ENCODE measurements at places on chromosomes 7 and 10.

DNA sequence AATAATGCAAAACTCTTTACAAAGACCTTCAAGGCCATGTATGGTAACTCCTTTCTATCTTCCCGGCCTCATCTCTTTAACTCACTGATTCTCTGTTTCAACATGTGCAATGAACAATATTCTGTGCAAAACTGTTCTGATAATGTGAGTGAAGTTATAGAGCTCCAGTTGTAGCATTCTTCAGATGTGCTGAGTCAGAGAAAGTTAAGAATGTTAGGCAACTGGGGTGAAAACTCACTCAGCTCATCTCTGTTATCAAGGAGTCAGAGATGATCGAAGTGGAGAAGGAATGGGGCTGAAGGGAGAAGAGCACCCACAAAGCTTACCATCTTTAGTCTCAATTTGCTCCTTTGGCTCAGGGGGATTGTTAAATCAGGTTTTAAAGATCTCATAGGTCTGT lies 344.7 kb upstream of the NPSR1 start:
- no peak for DNase-seq

GRCh38 chr7:111877931-111878330 lies 315.6 kb upstream of the IMMP2L start:
- DNase-seq = no peak

DNA sequence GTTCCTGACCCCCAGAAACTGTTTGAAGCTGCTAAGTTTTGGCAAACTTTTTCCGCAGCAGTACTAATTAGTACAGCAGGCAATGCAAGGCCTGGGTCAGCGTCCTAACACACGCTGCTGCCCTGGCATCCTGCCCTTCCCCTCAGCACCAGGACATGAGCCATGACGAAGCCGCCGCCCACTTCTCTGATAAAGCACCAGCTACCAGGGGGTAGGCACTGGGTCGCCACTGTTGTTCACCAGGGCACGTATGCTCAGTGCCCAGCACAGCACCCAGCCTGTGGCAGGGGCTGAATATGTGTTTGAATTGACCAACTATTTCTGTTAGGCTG lies 59.5 kb downstream of the CHST15 start:
- DNase-seq = no peak

DNA sequence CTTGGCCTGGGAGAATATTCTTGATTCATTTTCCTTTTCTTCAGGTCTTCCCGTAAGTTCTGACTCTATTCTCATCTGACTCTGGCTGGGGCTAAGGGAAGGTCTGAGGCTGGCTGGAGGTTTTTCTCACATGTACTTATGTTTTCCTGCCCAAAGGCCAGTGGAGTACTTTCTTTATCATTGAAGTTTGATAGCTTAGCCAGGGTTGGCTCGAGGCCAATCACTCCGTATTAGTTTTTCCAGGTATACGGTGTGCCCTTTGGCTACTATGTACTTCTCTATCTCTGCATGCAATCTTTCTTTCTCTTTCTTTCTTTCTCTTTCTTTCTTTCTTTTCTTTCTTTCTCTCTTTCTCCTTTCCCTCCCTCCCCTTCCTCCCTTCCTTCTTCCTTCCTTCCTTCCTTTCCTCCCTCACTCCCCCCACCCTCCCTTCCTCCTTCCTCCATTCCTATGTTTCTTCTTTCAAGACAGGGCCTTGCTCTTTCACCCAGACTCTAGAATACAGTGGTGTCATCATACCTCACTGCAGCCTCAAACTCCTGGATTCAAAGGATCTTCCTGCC lies 26.8 kb upstream of the VKORC1L1 start:
- DNase-seq = no peak

- DNase-seq = no peak
These were observed 33.7 kb upstream of the DGKI start for GRCh38 chr7:137880432-137880831.

DNA sequence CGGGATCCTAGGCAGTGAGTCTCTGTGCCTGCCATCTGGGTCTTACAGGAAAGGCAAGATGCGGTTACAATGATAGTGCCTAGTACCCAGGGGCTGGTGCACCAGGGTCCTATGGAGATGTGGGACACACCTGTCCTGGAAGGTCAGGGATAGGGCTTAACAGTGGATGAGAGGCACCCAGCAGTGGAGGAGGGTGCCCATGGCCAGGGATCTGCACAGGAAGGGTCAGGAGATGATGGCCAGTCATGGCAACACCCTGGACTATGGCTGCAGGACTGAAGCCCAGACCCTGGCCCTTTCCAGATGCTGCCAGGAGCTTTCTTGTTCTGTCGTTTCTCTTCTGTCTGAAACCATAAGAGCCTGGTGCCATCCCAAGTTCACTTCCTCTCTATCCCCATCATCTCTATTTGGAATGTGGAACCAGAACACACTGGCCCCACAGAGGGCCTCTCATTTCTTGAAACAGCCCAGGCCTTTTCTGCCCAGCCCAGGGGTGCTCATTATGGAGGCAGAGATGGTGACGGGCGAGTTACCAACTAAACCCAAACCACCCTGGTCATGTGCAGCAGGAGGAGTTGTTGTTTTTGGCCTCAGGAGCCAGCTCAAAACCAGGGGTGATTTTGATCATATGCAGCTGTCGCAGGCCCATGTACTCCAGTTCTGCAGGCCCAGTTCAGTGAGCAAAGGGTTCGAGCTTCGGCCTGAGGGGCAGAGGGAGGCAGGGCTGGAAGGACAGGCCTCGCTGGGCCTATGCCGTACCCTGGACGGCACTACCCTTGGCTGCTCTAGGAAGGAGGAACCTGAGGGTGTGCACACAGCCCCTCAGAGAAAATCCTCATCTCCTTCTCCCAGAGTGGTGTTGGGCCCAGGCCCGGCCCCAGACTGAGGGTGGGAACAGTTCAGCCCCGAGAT lies 52.6 kb upstream of the GDF10 start:
- DNase-seq = no peak

DNA sequence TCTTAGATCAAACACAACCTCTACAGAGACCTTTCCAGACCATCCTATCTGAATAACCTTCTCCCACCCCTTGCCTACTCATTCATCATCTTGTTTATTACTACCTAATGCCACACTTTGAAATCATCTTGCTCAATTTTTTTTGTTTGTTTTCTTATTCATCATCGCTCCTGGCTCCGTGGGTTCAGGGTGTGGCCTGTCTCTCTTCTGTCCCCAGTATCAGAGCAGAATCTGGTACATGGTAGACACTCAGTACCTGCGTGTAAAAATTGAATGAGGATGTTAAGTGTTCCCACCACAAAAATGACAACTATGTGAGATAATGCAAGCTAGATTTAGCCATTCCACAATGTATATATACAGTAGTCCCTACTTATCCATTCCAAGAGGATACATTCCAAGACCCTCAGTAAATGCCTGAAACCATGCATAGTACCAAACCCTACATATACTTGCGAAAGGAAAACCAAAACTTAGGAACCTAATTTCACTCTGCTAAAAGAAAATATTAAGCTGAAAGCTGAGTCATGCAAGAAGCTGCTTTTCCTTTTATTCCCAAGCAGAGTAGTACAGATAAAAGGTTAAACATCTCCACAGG lies 72.1 kb upstream of the SEC61G start:
- DNase-seq = no peak

- no peak for DNase-seq
These were observed 55.2 kb downstream of the GCC1 start for GRCh38 chr7:127530148-127530547.

- no peak for DNase-seq
These were observed 758.3 kb downstream of the KCNMA1 start for GRCh38 chr10:76879116-76879913.

DNA sequence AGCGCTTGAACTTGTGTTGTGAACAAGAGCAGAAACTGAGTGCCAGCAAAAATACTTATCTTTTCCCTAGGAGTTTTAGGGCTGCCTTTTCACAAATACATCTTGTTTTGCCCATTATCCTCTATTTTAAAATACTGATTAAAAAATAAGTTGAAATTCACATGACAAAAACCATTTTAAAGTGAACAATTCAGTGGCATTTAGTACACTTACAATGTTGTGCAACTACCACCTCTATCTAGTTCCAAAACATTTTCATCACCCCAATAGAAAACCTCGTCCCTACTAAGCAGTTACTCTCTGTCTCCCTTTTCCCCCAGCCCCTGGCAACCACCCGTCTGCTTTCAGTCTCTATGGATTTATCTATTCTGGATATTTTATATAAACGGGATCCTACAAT lies 1.4 kb downstream of the WBP1L start:
- no peak for DNase-seq

DNA sequence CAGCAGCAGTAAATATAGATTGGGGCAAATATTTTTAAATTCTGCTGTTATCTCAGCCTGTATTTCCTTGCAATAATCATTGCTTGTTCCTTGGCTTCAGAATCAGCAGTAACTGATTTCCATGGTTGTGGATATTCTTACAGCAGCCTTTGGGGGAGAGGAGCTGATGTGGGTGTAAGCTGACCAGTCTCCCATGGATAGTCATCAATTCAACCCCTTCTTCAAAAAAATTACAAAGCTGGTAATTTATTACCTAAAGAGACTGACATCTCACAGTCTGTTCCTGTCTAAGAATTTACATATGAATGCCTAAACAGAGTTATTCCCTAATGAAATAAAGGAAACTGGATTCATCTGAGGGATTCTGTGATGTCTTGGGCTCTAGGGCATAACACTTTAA lies 103.1 kb upstream of the CABCOCO1 start:
- no peak for DNase-seq

All from NCI-H2171 (cell line).